ENCODE measurements at places on chromosomes 12 and 14.
A peak's percentile ranks its signal among the peaks of the same experiment; 100 is the strongest.

- DNase-seq, result no peak
Measured at GRCh38 chr12:27085654-27086053, 3.3 kb upstream of the C12orf71 start.

- DNase-seq, result no peak
Measured at GRCh38 chr14:56198438-56198837, 80.2 kb downstream of the PELI2 start.

DNA sequence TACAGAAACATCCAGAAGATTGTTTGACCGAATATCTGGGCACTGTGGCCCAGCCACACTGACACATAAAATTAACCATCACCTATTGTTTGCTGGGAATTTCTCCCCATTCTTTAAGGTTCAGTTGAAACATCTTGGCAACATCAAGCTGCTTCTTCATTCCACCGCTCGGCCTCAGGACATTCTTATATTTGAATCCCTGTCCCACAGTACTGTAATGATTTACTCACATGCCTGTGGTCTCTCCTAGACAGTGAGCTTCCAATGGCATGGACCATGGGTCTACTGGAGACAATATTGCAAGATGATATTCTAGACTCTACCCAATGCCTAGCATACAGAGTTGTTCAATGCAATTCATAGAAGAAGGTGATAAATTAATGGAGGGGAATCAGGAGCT lies 56.1 kb downstream of the EMP1 start:
- DNase-seq, result no peak

DNA sequence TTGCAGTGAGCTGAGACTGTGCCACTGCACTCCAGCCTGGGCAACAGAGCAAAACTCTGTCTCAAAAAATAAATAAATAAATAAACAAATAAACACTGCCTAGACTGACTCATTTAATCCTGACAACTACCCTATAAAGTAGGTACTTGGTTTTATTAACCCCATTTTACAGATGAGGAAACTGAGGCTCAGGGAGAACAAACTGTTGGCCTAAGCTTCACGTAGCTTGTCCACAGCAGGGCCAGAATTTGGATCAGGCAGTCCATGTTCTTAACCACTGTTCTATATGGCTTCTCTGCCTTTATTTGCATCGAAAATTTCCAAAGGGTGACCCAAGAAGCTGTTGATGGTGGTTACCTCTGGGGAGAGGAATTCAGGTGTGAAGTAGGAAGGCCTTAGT lies 5.7 kb upstream of the POP5 start:
- DNase-seq, result no peak

DNA sequence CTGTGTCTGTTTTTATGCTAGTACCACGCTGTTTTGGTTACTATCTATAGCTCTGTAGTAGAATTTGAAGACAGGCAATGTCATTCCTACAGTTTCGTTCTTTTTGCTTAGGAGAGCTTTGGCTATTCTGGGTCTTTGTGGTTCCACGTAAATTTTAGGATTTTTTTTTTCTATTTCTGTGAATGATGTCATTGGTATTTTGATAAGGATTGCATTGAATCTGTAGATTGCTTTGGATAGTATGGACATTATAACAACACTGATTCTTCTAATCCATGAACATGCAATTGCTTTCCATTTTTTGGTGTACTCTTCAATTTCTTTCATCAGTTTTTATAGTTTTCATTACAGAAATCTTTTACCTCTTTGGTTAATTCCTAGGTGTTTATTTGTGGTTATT lies 345.2 kb downstream of the TMEM121 start:
- DNase-seq, result no peak

GRCh38 chr12:111488271-111488670 lies 82.5 kb downstream of the SH2B3 start:
- DNase-seq, result no peak

GRCh38 chr12:111447571-111448265 lies 42.0 kb downstream of the SH2B3 start:
- no peak for DNase-seq

DNA sequence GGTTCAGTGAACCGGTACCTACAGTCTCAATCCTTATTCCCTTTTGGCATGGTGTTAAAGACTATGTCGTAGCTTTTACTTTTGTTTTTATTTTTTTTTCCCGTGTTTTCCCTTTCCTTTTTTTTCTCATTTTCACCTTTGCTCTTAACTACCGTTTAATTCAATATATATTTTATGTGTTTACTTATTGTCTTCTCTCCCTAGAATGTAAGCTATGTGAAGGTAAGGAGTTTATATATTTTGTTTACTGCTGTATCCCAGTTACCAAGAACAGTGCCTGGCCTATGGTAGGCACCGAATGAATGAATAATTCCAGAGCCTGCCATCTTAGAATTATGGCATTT lies 261 bp upstream of the MLH3 start:
- no peak for DNase-seq

- no peak for DNase-seq
Measured at GRCh38 chr12:104167519-104168458, 29.8 kb upstream of the NFYB start.

DNA sequence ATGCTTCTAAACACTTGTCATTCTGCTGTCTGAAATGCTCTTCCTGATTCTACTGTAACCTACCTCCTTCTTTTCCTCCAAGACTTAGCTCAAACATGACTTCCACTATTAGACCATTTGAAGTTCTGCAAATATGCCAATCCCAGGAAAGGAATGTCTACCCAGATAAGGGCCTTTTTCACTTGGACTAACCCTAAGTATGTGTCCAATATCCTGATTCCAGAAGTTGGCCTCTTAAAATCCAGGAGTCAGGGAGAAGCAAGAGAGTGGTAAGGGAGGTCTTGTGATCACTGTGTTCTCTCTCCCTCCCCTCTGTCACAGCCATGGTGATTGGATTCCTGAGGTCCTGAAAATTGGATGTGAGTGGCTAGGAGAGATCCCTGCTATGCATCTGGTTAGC lies 30.2 kb downstream of the ADCY6 start:
- DNase-seq, result no peak

GRCh38 chr12:32025906-32026305 lies 66.7 kb downstream of the RESF1 start:
- DNase-seq, result peak; percentile 4

DNA sequence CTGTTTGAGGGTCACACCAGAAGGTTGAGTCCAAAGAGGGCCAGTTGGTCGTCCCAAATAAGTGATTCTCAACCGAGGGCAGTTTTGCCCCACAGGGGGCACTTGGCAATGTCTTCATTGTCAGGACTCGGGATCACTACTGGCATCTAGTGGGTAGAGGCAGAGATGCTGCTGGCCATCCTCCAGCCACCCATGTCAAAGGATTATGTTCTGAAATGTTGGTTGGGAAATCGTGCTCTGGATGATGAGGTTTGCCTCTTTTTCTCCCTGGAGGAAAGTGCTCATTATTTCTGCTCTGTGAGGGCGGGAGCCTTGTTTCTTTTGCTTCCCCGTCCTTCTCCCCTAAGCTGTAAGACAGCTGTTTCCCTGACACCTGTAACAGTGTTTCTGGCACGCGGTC lies 3.6 kb downstream of the ZNF839 start:
- DNase-seq, result no peak

DNA sequence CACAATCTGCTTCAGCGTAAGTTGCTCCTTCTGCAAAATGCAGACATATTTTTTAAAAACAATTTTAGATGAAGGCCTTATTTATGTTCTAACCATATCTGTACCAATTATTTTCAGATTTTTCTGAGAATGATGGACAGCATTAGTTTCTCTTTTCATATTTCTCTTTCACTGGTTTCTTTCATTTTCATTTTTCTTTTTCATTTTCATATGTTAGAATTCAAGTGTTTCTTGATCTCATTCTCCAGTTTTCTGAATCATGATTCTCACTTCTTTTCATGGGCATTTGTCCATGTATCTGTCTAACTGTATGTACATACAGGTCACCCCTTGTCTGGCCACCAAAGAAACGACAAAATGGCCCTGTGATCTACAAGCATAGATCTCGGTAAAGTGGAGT lies 346.6 kb downstream of the NAV3 start:
- no peak for DNase-seq

GRCh38 chr14:22769369-22769768 lies 2.9 kb downstream of the OXA1L start:
- no peak for DNase-seq

- DNase-seq, result no peak
Measured at GRCh38 chr14:69398818-69399210, 322 bp downstream of the SLC39A9 start.

DNA sequence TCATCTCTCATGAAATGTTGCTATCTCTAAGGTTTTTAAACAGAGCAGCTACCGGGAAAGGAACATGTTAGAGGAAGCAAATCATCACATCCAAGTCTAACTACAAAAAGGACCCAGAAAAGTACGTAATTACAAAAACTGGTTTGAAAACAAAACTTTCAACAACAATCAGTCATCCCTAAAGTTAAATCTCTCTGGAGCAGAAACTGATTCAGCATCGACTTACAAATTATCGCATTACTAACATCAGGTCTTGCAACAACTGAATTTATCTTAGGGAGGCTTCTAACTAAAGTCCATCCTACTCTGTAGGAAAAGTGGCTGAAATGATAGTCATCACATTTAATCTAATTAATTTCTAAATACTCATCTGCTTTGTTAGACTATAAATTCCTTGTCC lies 137.0 kb downstream of the MED13L start:
- no peak for DNase-seq

- no peak for DNase-seq
Measured at GRCh38 chr12:65715961-65716360, 108.3 kb upstream of the HMGA2 start.

DNA sequence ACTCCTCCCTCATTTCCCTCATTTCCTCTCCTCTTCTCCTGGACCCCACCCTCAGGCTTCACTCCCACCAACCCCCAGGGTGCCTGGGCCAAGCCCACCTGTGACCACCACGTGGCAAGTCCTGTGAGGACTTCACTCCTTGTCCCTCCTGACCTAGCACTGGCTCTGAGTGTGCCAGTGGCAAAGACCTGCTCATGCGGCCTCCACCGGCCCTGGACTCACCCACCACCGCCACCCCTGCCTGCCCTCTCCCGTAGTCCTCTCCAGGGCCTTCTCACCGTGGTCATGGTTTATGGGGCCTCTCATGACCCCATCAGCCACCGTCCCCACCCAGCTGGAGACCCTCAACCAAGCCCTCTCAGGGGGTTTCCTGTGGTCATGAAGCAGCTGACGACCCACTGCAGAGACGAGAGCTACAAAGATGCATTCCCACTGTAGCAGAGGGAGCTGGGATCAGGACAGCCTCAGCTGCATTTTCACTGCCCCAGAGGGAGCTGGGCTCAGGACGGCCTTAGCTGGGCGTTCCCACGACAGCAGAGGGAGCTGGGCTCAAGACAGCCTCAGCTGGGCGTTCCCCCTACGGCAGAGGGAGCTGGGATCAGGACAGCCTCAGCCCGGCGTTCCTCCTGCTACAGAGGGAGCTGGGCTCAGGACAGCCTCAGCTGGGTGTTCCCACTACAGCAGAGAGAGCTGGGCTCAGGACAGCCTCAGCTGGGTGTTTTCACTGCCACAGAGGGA lies 3.2 kb upstream of the C14orf180 start:
- DNase-seq, result no peak

All from effector memory CD8-positive, alpha-beta T cell (primary cell).